ENCODE measurements at places on chromosomes 7 and 10.

DNA sequence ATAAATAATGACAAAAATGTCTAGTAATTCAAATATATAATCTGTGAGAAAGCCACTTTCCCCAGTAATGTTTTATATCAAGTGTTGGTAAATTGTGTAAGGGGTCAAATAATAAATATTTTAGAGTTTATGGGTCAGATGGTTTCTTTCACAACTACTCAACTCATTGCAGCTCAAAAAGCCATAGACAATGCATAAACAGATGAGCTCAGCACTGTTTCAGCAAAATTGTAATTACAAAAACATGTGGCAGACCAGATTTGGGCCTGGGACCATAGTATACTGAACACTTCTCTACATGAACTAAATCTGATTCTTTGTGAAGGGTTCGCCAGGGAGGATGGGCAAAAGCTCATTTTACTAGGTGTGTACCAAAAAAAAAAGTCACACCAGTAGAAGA, 460.8 kb downstream of the NRG3 start:
- DNase-seq, result no peak

DNA sequence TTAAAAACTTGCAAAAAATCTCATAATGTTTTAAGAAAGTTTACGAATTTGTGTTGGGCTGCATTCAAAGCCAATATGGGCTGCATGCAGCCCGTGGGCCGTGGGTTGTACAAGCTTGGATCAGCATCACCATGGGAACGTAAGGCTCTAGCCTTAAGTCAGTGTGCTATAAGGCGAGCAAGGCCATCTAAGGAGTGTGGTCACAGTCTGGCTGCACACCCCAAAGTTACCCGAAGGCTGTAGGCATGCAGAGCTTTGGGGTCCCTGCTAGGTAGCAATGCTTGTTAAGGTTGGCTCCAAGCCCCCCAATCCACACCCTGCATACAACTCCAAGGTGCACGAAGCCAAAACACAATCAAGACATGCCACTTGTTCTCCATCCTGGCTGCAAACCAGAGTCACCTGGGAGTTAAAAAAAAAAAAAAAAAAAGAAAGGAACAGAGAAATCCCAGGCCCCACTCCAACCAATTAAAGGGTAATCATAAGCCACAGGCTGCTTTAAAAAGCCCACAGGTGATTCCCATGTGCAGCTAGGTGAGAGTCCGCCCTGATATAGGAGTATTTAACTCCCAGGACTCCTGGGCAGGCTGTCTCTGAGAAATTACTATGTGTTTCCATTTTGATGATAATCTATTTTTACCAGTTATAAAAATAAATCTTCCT, 8.5 kb upstream of the PNLIPRP2 start:
- no peak for DNase-seq

DNA sequence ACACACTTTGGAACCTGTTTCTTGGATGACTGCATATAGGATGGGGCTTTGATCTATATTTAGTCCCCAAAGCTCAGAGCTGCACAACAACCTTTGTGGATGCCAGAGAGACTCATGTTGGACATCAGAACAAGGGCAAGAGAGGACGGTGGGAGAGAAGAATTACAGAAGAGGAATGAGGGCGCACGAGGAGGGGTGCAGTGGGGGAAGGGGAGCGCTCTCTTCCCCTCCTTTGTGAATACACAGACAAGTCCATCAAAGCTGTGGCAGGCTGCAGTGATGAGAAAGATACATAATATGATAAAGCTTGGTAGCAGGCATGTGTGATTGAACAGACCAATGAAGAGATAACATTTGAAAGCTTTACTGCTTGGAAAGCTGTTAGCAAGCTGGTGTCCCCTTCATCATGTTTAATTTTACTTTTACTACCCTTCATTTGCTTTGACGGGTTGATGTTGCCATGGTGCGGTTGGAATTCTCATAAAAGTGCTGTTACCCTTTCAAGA, 857.8 kb downstream of the KCNMA1 start:
- DNase-seq, result no peak

DNA sequence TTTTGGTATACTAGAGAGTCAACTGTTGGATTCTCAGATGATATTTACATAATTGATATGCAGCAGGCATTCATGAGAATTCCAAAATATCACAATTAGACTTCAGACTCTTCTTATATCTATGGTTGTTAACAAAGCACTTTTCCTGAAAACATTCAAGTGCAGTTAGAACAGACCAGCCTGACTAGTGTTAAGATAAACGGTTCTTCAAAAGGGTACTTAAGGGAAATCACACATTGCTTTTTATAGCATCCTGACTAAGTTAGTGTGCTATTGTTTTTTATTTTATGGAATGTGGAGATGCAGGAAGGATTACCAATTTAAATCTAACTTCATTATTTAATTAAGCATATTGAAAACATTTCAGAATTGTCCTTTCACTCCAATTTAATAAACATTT, 405.1 kb downstream of the PLXDC2 start:
- DNase-seq, result no peak

DNA sequence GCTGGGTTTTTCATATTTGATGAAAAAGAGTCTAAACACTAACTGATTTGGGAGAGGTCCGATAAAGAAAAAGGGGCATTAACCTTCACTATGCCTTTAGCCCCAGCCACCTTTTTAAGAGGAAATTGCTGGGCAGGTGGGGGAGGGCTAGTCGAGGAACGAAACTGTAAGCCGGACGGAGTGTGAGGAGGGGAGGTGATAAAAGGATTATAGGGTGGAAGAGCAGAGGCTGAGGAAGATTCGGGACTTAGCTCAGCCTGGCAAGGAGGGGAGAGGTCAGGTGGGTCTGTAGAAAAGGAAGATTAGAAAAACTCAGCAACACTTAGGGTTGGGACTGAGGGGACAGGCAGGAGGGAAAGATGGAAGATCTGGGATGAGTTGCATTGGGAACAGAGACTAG, 77.0 kb downstream of the TSPAN12 start:
- no peak for DNase-seq

GRCh38 chr10:106938513-106938912, 226.0 kb downstream of the SORCS1 start:
- DNase-seq, result no peak

DNA sequence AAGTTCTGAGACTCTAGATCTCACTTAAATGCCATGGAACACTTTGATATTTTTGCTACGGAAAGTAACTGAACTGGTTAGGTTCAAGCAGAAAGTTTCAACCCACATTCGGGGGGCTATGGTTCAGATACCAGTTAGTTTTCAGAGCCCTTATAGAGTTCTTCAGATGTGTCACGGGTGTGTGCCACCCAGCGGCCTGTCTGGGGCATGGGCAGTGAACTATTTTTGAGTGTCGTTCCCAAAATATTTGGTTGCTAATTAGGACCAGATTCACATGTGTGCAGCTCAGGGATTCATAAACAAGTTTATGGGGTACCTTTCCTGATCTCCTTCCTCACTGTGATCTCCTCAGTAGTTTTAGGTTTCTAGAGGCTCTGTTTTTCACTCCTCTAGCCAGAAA, 271.9 kb downstream of the C7orf25 start:
- DNase-seq, result no peak

DNA sequence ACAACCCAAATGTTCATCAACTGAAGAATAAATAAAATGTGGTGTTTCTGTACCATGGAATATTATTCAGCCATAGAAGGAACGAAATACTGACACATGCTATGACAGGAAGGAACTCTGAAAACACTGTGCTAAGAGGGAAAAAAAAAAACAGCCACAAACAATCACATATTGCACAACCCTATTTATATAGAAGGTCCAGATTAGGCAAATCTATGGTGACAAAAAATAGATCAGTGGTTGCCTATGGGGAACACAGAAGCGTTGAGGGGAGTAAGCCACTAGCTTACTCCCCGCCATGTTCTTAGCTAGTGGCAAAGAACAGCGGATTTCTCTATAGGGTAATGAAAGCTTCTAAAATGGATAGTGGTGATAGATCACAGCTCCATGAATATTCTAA, 198.4 kb downstream of the TPST1 start:
- DNase-seq, result no peak

DNA sequence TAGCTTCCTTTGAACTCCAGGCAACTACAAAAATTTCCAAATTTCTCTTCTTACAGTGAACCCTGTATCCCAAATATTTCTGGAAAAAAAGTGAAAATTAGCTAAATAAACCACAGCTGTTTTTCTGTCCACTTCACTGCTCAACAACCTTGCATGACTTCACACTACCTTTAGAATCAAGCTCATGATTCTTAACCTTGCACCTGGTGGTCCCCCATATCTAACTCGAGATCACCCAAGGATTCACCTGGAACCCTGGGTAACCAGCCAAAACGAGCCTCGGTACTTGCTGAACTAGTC, 47.5 kb downstream of the PDLIM1 start:
- no peak for DNase-seq

GRCh38 chr10:53135897-53136253, 363.3 kb upstream of the MBL2 start:
- no peak for DNase-seq

DNA sequence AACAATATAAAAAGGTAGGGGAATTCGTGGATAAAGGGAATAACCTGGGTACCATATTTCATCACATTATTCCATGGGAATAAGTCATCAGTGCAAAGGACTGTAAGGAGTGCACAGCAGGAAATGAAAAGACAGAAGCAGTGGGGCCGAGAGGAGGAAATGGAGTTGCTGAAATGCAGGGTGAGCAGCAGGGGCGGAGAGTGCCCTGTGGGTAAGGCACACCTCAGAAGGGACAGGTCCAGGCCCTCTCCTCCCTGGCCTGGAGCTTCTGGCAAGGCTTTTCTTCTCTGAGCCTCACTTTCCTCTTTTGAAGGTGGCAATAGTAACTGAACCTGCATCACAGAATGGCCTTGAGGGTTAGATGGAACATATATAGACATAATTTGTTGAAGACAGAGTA, 26.2 kb downstream of the IKZF1 start:
- no peak for DNase-seq

- peak; percentile 26 for DNase-seq
Measured at GRCh38 chr10:128211953-128212727, 85.9 kb upstream of the MKI67 start.

DNA sequence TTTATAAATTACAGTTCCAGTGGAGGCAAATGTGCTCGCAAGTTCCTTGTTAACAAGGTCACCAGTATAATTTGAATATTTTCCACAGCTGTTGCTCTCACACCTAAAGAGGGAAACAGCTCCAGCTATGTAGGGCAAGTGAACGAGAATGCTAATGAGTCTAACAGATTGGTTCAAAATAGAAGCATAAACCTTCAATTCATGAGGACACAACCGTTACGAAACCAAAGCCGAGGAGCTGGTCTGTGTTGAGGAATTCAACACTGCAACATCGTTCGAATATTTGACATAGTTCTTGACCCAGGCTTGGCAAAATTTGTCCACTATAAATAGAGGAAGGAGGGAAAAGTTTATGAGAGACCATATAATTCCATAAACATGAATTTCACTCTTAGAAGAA, 161.3 kb downstream of the KLF6 start:
- DNase-seq, result no peak

DNA sequence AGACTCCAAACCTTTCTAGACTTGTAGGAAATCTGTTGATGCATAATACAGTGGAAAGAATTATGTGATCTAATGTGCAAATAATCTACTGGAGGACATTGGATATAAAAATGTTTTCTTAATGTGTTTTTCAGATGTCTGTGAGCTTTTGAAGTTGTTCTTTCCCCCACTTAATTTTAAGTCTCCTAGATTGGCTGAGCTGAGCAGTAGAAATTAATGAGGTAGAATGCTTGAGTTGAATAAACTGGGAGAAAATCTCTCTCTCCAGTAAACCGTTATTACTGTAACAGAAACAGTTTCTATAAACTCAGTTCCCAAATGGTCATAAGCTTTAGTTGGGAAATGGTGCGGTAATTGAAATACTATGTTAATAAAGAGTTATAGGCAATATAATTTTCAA, 15.7 kb downstream of the CSGALNACT2 start:
- DNase-seq, result no peak

DNA sequence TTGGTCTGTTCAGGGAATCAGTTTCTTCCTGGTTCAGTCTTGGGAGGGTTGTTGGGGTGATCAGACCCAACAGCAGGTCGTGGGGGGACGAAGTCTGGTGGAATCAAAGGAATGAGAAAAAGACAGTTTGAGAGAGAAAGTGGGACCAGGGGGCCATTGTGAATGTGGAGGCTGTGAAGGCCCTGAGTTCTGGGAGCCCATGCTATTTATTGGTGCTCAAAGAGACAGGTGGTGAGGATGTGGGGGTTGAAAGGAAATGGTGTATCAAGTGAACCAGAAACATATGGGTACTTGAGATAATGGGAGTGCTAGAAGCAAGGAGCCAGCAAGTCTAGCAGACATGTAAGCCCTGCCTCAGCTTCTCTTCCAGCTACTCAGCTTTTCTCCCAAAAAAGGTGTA, 84.1 kb downstream of the CCSER2 start:
- DNase-seq, result no peak

DNA sequence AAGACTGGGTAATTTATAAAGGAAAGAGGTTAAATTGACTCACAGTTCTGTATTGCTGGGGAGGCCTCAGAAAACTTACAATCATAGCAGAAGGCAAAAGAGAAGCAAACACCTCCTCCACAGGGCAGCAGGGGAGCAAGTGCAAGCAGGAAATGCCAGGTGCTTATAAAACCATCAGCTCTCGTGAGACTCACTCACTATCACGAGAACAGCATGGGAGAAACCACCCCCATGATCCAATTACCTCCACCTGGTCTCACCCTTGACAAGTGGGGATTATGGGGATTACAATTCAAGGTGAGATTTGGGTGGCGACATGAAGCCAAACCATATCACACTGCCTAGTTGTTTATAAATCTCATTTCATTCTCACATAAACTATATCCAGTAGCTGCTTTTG, 28.0 kb upstream of the CPN1 start:
- DNase-seq, result no peak

DNA sequence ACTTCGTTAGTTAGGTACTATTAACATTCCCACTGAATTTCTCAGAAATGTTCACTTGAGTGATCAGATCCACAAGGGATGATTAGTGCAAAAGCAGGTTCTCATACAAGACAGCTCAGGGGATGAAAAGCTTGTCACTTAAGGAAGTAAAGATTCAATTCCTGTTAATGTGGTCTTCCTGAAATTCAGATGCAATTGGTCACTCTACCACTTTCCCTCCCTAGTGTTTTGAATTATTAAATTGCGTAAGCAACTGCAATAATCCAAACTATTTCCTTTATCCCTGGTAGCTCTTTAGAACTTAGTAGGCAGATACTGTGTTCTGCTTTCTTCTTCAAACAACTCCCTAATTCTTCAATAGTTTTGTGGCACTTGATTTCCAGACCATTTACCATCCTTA, 121.4 kb downstream of the MAGI2 start:
- DNase-seq, result no peak

GRCh38 chr10:131004276-131004675, 307.2 kb downstream of the TCERG1L start:
- DNase-seq, result no peak

DNA sequence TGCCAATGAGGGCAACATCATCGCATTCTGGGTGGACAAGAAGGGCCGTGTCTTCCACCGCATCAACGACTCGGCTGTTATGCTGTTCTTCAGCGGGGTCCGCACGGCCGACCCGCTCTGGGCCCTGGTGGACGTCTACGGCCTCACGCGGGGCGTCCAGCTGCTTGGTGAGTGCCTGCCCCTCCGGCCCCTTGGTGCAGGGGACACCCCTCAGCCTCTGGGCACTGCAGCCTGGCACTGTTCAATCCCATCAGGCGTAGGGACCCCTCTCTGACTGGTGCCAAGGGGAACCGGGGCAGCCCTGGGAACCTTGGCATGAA, 78.1 kb downstream of the NEURL1 start:
- DNase-seq, result no peak
